Activated naive CD8-positive, alpha-beta T cell treated with anti-CD3 and anti-CD28 coated beads for 36 hours (primary cell): ENCODE measurements at places on chromosomes 13 and 19.

DNA sequence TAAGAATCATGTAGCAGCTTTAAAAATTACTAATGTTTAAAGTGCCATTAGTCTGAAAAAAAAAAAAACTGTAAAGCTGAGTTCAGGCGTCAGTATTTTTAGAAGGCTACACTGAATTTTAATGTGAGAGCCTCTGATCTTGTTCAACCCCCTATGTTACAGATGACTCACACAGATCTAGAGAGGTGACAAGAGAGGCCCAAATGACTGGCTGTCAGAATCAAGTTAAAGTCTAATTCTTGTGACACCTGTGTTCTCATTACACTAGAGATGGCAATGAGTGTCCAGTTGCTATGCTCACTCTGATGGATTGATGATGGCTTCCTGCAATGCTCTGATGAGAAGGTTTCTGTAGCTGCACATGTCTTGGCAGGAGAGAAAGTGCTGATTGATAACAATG, 203.5 kb upstream of the OBI1 start:
- no peaks in the 10 kb centered on the region for H3K4me1 ChIP-seq
- no peaks in the 10 kb centered on the region for H3K36me3 ChIP-seq
- no peak overlapping the region for H3K27ac ChIP-seq

DNA sequence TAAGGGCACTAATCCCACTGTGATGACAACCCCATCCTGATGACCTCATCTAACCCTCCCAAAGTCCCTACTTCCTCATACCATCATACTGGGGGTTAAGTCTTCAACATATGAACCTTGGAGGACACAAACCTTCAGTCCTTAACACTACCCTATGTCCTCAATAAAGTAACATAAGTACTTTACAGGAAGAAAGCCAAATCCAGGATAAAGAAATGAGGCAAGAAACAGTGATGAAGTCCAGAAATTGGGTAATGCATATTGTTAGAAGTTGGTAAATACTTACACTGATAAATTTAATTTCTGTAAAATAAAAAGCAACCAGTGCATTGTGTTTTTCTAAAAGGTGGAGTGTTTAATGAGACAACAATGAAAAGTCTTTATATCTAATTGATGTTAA, 284.8 kb upstream of the SOX21 start:
- H3K27ac ChIP-seq: no peak overlapping the region
- H3K36me3 ChIP-seq: no peaks in the 10 kb centered on the region
- no peaks in the 10 kb centered on the region for H3K4me1 ChIP-seq
- no peak overlapping the region for H3K4me3 ChIP-seq
- H3K27me3 ChIP-seq: peaks cover 39% of the 10 kb centered on the region
- no peak for DNase-seq

DNA sequence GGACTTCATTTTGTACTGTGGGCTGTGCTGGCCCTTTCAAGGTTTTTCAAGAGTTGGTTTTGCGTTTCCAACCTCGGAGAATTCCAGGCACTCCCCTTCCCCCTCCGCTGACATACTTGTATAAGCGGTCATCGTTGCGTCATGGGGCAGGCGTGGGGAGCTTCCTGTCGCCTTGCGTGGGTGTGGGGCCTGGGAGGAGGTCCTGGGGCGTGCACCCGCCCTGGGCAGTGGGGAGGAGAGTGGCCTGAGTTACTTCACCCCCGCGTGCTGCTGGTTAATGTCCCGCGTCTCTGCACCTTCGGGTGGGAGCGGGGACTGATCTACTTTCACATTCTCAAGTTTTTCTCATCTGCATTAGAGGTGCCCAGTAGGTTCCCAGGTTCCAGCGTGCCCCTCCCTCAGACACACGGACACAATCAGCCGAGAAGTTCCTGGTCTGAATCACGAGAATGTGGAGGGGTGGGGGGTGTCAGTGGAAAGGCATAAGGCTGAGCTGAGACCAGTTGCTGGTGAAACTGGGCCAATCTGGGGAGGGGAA, 4.1 kb downstream of the IER2 start:
- peaks cover 42% of the 10 kb centered on the region for H3K4me1 ChIP-seq
- peak; percentile 65 for DNase-seq
- H3K27ac ChIP-seq: peak overlapping the region; percentile 100
- peaks cover 14% of the 10 kb centered on the region for H3K27me3 ChIP-seq
- peak overlapping the region; percentile 99 for H3K4me3 ChIP-seq

GRCh38 chr13:22903925-22904324, 276.9 kb upstream of the SGCG start:
- H3K4me3 ChIP-seq: no peak overlapping the region
- no peak for DNase-seq
- H3K4me1 ChIP-seq: no peaks in the 10 kb centered on the region
- peaks cover 15% of the 10 kb centered on the region for H3K27me3 ChIP-seq
- no peaks in the 10 kb centered on the region for H3K36me3 ChIP-seq

- H3K4me1 ChIP-seq: no peaks in the 10 kb centered on the region
- H3K27ac ChIP-seq: no peak overlapping the region
- no peak for DNase-seq
Observed at GRCh38 chr13:104683789-104684188, 1617.6 kb upstream of the SLC10A2 start.

- H3K36me3 ChIP-seq: no peaks in the 10 kb centered on the region
- no peak for DNase-seq
- no peaks in the 10 kb centered on the region for H3K4me1 ChIP-seq
- H3K27ac ChIP-seq: no peak overlapping the region
- H3K27me3 ChIP-seq: no peaks in the 10 kb centered on the region
Observed at GRCh38 chr19:6078068-6078467, 32.2 kb downstream of the RFX2 start.

- no peak for DNase-seq
- no peaks in the 10 kb centered on the region for H3K27me3 ChIP-seq
- H3K36me3 ChIP-seq: no peaks in the 10 kb centered on the region
- no peak overlapping the region for H3K4me3 ChIP-seq
- peaks cover 21% of the 10 kb centered on the region for H3K4me1 ChIP-seq
Observed at GRCh38 chr13:50589139-50589538, 254.4 kb downstream of the DLEU7 start.
